ENCODE measurements at places on chromosomes 1 and 21.

DNA sequence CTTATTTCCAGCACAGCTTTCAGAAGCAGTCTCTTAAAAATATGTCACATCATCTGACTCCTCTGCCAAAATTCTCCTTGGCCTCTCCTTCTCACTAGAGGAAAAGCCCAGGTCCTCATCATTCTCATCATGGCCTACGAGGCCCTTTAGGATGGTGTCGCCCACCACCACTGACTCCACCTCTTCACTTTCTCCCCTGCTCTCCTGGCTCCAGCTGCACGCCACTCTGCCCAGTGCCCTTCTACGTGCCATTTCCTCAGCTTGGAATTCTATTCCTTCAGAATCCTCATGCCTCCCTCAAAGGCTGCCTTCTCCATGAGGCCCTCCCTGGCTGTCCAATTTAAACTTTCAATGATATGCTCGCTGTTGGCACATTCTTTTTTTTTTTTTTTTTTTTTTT is 25.3 kb upstream of the BTG2 start:
- no peak for DNase-seq

GRCh38 chr1:9589144-9589718 is 520 bp downstream of the TMEM201 start:
- DNase-seq, result peak; percentile 39

DNA sequence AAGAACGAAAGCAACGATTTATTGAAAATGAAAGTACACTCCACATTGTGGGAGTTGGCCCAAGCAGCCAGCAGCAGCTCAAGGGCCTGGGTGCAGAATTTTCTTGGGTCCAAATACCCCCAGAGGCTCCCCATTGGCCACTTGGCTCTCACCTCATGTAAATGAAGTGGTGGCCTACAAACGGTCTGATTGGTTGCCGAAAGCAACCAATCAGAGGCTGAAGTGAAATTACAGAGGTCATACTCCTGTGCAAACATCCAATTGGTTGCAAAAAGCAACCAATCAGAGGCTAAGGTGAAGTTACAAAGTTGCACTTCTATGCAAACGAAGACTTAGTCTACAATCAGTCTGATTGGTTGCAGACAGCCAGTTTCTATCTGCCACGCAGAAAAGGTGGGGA is 31.9 kb downstream of the FAM163A start:
- no peak for DNase-seq

DNA sequence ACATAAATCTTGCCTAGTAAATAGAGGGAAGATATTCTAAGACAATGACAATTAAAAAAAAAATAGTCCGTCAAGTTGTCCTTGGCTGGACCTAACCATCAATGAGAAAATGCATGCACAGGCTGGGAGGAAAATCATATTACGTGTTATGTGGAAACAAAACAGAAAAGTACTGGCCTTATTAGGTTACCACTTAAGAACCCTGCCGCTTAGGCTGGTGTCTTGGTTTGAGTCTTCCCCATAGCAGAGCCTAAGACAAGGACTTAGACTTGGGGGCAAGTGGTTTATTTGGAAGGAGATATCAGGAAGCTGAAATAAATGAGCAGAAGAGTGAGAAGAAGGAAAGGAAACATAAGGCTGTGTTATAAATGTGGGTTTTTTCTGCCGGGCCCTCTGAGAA is 186.4 kb downstream of the MRPL39 start:
- no peak for DNase-seq

DNA sequence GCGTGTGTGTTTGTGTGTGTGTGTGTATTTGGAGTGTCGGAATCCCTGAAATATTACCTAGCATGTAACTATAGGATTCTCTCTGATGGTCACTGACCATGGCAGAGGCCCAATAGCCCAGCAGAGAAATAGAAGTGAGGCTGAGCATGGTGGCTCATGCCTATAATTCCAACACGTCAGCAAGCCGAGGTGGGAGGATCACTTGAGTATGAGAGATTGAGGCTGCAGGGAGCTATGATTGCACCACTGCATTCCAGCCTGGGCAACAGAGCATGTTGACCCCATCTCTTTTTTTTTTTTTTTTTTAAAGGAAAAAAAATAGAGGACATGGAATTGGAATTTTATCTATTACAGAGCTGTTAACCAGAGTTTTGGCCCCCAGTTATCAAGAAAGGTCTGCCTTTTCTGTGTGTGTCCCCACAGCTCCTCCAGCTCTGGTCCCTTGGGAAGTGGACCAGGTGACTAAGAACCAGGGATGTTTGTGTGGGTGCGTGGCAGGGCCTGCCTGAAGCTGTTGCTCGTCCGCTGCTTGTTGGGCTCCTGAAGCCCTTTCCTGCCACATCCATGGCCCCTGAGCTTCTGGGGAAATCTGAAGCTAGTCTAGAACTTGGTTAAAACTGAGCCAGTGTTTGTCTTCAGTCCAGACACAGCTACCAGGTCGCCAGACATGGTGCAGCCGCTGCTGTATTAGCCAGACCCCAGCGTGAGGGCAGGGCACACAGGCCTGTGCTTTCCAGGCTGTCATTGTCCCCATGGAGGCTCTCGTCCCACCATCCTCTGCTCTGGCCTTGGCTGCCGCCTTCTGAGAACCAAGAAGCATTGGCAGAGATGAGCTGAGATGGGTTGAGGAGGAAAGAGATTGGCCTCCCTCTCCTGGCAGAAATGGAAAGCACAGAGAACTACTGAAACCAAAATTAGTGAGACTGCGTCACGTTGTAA is 25.5 kb downstream of the CAPN9 start:
- DNase-seq, result peak; percentile 55

DNA sequence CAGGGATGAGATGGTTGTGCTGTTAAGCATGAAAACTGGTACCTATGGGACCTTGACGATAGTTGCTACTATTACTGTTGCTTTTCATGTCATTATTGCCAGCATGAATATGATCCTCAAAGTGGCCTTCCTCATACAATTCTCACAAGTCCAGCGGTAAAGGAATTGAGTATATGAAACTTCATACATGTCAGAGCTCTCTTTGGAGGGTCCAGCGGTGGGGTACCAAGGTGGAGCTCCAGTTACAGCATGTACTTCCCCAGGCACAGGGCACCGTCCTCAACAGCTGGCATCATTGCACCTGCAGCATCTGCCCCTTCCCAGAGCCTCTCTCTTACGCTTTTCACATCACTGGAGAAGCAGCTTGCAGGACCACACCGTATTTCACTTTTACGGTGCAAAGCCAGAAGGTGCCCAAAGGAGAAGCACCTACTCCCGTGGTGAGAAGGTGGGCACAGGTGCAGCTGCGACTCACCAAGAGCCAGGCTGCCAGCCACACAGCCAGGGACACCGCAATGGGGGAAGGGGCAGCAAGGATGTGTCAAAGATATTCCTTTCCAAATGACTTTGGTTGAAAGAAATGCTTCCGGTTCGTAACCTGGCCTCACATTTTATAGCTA is 166.4 kb upstream of the IRF2BP2 start:
- no peak for DNase-seq

- no peak for DNase-seq
Observed at GRCh38 chr1:3944578-3945125, 44.6 kb upstream of the C1orf174 start.

DNA sequence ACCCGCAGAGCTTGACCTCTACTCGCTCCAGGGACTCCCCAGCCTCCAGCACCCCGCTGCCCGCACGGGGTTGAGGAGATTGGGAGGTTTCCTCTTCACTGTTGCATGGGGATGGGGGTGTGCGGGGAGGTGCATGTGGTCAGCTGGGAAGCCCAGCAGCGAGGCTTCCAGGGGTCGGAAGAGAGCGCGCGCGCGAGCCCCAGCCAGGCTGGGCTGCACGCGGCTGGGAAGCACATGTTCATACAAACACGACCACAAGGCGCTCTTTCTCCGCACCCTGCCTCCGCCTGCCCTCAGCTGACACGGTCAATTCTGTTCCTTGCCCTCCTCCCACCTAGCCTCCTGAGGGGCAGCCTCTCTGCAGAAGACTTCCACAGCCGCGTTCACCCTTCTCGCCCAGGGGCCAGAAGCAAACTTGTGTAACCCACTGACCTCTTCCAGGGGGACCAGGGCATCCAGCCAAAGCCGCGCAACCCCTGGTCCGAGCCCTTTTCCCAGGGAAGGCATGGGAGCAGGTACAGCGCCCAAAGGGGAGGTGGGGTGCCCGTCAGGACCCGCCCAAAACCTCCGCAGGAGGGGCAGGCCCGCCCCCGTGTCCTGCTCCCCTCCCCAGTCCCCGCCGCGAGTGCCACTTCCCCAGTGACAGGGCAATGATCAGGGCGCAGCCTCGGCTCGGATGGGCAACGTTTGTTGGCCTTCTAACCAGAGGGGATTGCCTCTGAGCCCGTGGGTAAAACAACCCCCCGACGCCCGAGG is 1.3 kb downstream of the COL24A1 start:
- peak; percentile 40 for DNase-seq

Measured in EL (cell line).